CD4-positive, CD25-positive, alpha-beta regulatory T cell (primary cell): ENCODE measurements at places on chromosomes 1 and 21.

DNA sequence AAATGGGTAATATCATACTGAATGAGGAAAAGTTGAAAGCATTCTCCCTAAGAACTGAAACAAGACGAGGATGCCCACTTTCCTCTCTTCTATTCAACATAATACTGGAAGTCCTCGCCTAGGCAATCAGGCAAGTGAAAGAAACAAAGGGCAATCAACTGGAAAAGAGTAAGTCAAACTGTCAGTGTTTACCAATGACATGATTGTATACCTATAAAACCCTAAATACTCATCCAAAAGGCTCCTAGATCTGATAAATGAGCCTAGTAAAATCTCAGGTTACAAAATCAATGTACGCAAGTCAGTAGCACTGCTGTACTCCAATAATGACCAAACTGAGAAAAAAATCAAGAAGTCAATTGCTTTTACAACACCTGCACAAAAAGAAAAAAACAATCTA lies 575.8 kb upstream of the PRMT6 start:
- no peak for DNase-seq

GRCh38 chr1:177817937-177818875 lies 151.7 kb downstream of the SEC16B start:
- DNase-seq, result no peak

GRCh38 chr1:161111117-161111516 lies 6.7 kb downstream of the PFDN2 start:
- no peak for DNase-seq

GRCh38 chr1:176601348-176601747 lies 138.4 kb downstream of the PAPPA2 start:
- DNase-seq, result no peak

- DNase-seq, result no peak
Observed at GRCh38 chr1:115330480-115331013, 7.5 kb downstream of the NGF start.

- DNase-seq, result no peak
Observed at GRCh38 chr21:17784604-17785402, 34.4 kb downstream of the C21orf91 start.

GRCh38 chr1:101288491-101288944 lies 51.7 kb downstream of the S1PR1 start:
- DNase-seq, result peak; percentile 76

DNA sequence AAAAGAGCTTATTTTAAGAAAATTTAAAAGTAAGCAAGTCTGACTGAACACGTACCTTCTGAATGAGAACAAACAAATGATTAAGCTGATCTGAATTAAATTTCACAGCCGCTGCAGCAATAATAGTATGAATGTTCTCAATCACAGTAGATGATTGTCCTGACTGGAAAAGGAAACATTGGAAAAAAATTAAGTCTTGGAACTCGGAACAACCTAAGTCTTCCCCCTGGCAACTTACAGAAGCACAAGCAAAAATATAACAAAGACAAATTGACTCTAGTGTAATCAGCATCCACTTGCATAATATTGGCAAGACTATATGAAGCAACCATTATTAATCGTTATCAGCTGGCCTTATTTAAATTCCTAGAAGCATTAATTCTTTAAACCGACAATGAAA lies 60.5 kb downstream of the USP24 start:
- DNase-seq, result no peak

GRCh38 chr1:87203904-87204303 lies 124.8 kb upstream of the LMO4 start:
- no peak for DNase-seq
